Fibroblast of skin of right quadriceps (primary cell): ENCODE measurements at places on chromosomes 11 and 22.

- DNase-seq = no peak
These were observed 302.2 kb downstream of the AASDHPPT start for GRCh38 chr11:106379712-106380111.

DNA sequence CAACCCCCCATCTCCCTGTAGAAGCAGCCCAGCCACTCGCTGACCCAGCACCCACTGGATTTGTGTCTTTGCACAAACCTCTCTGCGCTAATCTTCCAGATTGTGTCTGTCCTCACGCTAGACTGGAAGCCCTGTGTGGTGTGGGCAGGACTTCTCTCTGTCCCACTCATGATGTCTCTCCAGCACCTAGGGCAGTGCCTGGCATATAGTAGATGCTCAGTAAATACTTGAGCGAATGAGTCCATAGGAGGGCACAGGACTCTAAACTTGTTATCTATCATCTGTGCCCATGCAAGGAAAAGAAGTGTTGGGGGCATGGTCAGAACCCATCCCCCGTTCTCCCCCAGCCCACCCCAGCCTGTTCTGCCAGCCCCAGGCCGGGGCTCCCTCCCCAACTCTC, 22.9 kb downstream of the RPL3 start:
- DNase-seq = no peak

DNA sequence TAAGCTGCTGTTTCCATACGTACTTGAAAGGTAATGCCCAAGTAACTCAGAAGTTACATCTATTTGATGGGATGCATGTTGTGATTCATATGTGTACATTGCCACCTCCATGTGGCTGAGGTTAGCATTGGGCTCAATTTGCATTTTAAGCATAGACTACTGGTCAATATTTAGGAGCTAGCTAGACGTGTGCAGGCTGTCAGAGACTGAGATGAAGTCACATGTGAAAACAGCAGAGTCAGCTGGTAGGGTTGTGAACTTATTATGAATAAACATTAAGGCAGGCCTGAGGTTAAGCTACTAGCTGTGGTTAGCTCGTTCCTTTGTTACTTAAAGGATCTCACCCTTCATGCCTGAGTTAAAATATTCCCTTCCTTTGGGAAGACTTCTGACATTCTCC, 114.5 kb upstream of the MTNR1B start:
- DNase-seq = no peak

DNA sequence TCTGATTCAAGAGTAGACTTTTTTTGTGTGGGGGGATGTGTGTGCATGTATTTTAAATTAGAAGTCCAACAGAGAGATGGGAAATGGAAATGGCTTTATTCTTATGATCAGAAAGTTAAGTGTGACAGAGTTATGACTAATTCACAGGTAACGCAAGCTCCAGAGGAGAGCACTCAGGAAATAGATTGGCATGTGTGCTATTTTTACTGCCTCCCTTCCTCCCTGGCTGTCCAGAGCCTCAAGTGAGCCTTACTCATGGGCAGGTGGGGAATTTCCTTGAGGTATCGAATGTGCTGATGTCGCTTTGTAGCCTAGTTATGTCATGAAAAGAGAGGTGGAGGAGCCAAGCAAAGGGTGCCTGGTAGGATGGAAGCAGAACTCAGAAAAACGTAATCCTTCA, 70.3 kb upstream of the BDNF start:
- peak; percentile 18 for DNase-seq

GRCh38 chr11:102318469-102318868, 1.2 kb downstream of the BIRC3 start:
- no peak for DNase-seq

DNA sequence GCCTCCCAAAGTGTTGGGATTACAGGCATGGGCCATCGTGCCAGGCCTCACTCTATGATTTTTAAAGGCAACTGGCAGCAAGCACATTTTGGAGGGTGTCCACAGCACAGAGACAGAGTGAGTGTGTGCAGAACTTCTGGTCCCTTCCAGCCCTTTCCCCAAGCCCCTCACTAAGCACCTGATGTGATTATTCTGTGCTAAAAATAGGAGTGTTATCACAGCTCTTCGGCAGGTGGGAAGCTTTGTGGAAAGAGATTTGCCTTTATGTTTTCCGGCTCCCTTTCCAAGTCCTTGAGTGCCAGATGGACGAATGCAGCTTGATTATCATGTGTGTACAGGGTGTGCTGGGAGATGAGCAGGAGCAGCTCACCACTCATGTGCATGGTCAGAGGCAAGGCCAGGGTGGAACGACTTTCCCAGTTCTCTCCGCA, 310.8 kb downstream of the DDX10 start:
- no peak for DNase-seq

GRCh38 chr11:12377824-12378593, 638 bp downstream of the PARVA start:
- peak; percentile 73 for DNase-seq

- peak; percentile 9 for DNase-seq
These were observed 20.5 kb downstream of the UBE2L3 start for GRCh38 chr22:21587803-21588611.

DNA sequence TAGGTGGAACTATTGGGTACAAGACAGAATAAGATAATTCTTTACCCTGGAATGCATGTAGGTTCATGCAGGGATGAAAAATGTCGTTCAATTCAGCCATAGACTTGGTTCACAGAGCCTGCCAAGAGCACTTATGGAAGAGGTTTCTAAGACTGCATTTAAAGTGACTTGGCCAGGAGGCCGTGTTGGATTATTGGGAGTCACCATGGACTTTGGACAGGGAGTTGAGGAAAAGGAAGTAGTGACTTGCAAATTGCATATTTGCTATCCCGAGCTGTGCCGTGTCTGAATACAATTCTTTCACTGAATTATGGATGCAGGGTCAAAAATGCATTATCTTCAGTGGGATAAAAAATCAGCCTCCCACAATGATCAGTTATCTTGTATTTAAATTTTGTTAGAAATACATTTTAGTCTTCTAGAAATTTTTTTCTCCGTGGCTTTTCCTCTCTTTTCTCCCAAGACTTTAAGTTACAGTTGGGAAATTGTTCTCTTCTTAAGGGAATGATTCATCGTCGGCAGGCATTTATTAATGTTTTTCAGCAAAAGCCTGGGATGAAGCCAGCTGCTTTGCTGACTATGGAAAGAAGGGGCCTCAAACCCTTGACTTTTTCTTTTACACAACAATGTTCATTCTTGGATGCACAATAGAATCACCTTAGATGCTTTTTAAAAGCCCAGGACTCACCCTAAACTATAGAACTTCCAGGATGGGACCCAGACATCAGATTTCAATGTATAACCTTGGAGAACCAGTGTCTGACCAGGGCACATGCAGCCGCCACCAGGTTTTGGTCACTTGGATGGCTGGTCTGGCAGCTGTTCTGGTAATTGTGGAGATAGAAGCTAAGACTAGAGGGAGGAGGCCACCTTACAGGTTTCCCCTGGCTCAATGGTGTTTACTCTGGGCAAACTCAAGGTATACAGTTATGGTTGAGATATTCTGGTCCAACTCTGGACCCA, 70.8 kb downstream of the FAT3 start:
- peak; percentile 76 for DNase-seq

DNA sequence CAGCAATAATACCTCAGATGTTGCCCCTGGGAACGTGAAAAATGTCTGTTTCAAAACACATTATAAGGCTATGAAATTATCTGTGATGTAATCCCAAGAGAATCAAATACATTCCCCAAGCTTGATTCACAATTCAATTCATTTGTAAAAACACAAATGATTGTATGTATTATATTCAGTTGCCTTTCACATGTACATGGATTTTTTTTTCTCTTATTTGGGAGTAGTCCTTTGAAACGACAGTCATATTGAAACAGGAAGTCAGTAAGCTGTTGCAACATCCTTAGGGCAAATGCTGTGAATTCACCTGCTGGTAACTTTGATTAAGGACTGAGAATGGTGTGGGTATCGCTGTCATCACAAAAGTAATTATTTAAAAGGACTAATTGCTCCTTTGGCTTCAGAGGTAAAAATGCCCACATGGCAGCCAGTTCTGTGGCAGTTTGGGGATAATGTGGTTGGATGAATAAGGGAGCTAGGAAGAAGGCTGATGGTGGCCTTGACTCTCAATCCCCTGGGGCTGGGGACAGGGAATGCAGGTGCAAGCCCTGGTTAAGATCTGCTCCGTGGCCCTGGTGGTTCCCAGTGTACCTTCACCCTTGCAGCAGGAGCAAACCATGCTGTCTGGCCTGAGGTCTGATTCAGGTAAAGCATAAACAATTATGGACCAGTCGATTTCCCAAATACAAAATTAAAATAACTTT, 13.2 kb downstream of the EHF start:
- peak; percentile 46 for DNase-seq

DNA sequence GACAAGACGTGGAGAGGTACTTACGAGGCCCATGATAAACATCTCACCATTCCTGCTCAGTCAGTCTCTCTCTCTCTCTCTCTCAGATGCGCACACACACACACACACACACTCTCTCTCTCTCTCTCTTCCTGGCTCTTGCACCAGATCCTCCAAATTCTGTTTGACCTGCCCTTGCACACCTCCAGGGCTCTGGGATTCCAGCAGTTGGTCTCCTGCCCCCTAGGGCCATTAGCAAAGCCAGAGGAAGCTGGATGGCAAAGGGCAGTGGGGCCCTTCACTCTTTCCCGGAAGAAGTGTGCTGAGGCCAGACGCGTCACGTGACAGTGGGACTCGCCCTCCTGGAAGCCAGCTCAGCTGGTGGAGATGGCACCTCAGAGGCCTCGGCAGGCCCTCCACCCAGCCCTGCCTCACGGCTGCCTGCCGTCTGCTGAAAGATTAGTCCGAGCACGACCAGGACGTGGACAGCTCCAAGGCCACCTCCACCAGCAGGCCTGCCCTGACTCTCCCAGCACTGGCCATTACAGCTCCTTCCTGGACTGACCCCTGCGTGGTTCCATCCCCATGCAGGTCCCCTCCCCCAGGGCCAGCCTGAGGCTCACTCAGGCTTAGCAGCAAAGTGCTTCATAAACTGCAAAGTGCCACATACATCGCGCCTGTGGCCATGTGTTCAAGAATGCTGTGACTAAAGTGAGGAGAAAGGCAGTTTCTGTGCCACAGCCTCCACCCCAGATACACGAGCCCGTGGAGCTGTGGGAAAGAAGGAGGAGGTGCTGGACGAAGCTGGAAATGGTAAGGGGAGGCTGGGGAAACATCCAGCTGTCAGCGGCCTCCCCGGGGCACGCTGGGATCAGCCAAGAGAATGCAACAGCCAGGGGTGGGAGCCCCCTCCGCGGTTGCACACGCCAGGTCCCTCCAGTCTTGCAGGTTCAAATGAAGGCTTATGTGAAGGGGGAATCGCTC, 3.7 kb downstream of the PDGFB start:
- DNase-seq = peak; percentile 30

GRCh38 chr22:32005453-32005852, 37.6 kb upstream of the SLC5A1 start:
- DNase-seq = peak; percentile 5

DNA sequence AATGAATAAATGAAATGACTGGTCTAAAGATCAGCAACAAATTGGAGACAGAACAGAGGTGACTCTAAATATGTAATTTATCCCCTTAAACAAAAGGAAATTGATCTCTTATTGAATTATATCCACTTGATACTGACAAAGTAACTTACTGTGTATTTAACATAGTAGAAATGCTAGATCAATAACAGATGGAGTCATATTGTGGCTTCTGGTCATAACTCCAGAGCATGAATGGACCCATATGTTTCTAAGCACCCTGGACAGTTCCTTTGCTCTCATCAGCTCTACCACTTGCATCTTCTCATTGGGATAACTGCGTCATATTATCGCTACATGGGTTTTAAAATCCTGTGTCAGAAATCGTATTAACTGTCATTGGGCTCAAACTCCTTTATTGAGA, 222.3 kb downstream of the ETS1 start:
- peak; percentile 78 for DNase-seq

DNA sequence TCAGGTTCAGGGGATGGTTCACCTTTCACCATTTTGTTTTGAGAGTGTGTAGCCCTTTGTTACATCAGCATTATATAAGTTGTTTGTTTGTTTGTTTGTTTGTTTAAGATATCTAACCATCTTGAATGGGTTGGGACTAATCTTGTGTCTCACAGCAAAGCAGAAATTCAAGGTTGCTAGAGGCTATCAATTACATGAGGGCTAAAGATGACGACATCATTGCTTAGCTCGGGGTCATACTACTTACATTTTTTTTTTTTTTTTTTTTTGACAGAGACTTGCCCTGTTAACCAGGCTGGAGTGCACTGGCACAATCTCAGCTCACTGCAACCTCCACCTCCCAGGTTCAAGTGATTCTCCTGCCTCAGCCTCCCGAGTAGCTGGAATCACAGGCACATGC, 87.1 kb upstream of the XKR3 start:
- DNase-seq = no peak

- DNase-seq = no peak
These were observed 24.6 kb upstream of the RTN4R start for GRCh38 chr22:20292673-20293232.

GRCh38 chr11:71334191-71334590, 81.8 kb upstream of the SHANK2 start:
- DNase-seq = no peak

DNA sequence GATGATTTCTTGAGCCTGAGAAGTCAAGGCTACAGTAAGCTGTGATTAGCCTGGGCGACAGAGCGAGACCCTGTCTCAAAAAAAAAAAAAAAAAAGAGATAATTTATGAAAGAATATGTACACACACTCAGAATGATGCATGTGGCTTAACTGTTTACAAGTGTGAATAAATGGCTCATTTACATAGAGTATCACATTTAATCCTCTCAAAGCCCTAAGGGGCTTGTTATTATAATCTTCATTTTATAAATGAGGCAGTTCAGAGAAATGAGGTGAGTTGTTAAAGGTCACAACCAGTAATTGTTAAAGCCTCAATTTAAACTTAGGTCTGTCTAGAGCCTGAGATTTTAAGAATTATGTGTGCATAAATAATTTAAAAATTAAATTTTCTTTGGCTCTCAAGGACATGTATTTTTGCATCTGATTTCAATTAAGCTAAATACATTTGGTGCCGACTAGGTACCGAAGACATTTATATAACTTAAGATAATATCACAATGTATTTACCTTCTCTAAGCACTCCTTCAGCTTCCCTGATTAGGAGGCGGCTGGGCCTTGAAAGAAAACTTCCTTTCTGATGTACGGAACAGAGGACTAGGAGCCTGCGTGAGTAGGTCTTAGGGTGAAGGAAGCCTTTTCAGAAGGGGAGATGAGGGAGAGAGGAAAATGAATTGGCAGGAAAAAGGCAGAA, 28.5 kb upstream of the DDX6 start:
- no peak for DNase-seq

- DNase-seq = peak; percentile 65
These were observed 23.8 kb upstream of the OAF start for GRCh38 chr11:120186774-120187591.

- DNase-seq = no peak
These were observed 48.9 kb upstream of the SHANK2 start for GRCh38 chr11:71301046-71301857.

GRCh38 chr22:44348971-44349560, 36.3 kb upstream of the SHISAL1 start:
- DNase-seq = no peak
